D721Med (cell line): ENCODE measurements at places on chromosomes 1 and 21.

GRCh38 chr1:191432817-191433216 lies 725.4 kb upstream of the RGS18 start:
- DNase-seq = no peak

DNA sequence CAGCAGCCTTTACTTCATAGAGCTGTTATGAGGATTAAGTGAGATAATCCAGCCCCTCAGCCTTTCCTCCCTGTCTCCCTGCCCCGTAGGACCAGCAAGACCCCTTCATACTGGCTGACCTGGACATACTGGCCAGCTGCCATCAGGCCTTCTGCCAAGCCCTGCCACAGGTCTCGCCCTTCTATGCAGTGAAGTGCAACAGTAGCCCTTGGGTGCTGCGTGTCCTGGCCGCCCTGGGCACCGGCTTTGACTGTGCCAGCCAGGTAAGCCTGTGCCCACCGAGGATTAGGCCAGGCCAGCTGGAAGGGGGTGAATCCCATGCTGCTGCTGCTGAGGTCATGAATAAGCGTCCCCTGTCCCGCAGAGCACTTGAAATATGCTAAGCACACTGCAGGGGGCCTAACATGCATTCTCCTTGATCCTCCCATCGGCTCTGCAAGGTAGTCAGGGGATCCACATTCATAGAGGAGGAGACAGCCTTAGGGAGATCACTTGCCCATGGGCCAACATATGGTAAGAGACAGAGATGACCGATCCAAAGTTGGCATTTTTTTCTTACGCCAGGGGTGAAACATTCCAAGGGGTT lies 73.3 kb upstream of the TINAGL1 start:
- no peak for DNase-seq

DNA sequence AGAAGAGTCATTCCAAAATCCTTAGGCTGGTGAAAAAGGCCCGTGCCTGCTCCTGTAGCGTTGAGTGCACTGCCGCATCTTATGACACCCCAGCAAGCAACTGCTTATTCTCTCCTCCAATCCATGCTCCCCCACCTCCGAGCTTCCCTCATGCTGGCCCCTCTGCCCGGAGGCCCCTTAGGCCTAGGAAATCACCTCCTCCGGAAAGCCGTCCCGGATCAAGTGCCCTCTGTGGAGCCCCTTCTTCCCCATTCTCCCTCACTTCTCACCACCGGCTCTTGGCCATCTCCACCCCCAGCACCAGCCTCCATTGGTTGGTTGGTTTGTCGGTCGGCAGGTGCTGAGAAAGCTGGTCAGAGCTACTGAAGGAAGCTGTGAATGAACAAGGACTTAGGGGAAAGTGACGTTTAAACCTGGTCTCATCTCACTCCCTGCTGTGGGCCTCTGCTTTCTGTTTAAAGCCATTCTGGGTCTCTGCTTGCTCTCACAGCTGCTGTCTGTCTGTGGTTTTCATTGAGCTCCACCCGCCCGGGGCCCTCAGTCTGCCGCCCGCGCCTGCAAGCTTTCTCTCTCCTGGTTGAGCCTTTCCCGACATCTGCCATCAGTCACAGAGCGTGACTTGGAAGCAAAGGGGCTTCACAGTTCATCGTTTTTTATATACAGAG lies 122.2 kb downstream of the KCNN3 start:
- DNase-seq = peak; percentile 67

DNA sequence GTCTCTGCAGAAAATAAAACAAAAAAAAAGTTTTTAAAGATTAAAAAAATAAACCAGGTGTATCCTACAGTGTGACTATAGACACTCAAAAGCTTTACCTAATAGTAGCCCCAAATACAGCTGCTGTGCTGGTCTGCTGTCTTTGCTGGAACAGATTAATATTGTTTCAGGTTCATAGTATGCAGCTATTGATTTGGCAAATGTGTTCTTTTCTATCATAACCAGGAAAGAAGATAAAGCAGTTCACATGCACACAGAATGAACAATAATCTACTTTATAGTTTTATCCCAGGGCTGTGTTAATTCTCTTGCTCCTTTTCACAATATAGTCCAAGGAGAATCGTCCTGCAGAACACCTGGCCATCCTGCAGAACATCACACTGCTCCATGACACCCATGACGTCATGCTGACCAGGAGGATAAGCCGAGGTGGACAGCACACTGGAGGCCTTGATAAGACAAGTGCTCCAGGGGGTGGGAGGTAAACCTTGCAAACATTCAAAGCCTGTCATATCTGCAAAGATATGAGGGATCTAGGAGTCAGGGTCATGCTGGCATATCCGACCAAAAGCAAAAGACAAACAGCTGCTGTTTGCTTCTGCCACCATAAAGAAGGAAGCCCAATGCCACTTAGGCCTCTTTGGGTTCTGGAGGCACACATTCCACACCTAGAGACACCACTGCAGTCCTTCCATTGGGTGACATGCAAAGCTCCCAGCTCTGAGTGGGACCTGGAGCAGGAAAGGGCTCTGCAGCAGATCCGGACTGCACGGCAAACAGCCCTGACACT lies 86.1 kb upstream of the SLC2A1 start:
- DNase-seq = no peak

GRCh38 chr1:155198547-155198906 lies 9.2 kb downstream of the THBS3 start:
- no peak for DNase-seq

GRCh38 chr1:36626435-36626834 lies 143.7 kb upstream of the CSF3R start:
- DNase-seq = no peak

- DNase-seq = no peak
Observed at GRCh38 chr1:109821221-109821669, 57.5 kb upstream of the EPS8L3 start.

GRCh38 chr1:39638965-39639304 lies 508 bp downstream of the HEYL start:
- DNase-seq = no peak

DNA sequence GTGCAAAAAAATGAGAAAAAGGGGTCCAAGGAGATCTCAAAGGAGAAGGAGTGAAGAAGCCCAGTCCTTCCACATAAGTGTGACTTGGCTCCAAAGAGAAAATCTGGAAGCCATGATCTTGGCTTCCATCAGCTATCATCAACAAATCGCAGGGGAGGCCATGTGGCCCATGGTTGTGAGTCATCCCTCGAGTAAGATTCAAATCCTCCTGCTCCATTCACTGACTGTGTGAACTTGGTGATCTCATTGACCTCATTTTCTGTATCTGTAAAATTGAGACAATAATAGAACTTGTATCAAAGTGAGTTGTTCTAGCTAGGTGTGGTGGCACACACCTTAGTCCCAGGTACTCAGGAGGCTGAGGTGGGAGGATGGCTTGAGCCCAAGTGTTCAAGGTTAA lies 79.1 kb upstream of the OLIG2 start:
- no peak for DNase-seq

- DNase-seq = no peak
Observed at GRCh38 chr1:177660188-177660587, 309.7 kb downstream of the SEC16B start.

DNA sequence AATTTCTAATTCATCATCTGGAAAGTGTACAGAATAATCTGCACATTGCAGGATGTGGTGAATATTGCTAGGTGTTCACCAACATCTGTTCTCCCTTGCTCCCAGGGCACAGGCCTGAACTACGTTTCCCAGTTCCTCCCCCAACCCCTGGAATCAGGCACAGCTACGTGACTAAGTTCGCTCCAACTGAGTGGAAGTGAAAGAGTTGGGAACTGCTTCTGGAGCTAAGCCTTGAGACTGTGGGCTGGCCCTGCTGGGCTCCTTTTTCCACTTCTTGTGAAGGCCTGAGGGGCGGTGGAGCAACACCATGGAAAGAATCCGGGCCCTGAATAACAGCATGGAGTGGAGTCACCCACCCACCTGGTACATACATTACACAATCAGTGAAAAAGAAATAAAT lies 534.6 kb downstream of the SMYD3 start:
- DNase-seq = no peak

DNA sequence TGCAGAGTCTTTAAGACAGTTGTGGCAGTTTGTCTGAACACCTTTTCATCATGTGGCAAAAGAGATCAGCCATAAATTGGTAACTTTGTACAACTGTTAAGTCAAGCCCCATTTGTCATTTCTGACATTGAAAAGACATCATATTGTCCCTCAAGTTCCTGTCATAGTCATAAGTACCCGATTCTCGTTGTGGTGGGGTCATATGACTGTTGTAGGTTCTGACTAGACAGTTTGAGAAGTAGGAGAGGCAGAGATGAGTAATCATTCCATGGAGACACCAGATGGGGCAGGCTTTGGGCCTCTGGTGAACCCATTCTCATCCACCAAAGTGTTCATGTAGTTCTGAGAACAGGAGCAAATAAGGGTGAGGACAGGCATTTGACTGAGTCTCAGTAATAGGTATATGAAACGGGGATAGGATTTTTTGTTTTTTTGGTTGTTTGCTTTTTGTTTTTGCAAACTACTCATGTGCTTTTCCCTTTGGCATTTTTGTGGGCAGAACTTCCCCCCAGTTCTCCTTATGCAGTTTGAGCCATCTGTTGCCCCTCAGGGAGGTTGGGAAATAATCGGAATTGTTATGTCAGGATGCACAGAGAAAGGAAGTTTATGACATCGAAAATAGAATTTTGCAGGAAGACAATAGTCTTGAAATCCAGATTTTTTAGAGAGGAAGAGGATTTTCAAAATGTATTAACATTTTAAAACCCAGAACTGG lies 86.9 kb upstream of the KCNE2 start:
- no peak for DNase-seq

- no peak for DNase-seq
Observed at GRCh38 chr1:209585672-209586071, 2.2 kb downstream of the CAMK1G start.

DNA sequence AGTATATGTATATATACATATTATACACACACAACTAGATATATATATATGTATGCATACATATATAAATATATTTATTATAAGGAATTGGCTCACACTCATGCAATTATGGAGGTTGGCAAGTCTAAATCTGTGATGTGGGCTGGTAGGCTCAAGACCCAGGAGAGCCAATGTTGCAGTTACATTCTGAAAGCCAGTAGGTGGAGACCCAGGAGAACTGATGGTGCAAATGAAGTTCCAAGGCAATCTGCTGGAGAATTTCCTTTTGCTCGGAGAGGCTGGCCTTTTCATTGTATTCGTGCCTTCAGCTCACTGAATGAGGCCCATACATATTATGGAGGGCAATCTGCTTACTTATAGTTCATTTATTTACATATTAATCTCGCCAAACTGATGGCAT lies 9.4 kb downstream of the IVL start:
- no peak for DNase-seq

GRCh38 chr1:1966071-1966740 lies 37.4 kb downstream of the CFAP74 start:
- DNase-seq = no peak
